ENCODE measurements at places on chromosomes 5 and 9. TPM values are rescaled to one million over a fixed set of nuclear protein-coding genes. Genes with fewer than 3 reads are reported as not detected.
A peak's percentile ranks its signal among the peaks of the same experiment; 100 is the strongest.

SLC6A18 gene
- not detected for total RNA-seq

TSSK1B gene
- total RNA-seq: not detected

NR5A1 gene
- total RNA-seq: not detected

SH3RF2 gene
- 2.2 TPM for total RNA-seq

CCDC112 gene
- total RNA-seq: 6.8 TPM

SLC6A19 gene
- 0.09 TPM for total RNA-seq

PCDHB11 gene
- total RNA-seq: 2.6 TPM

SOX30 gene
- not detected for total RNA-seq

ANKRD31 gene
- total RNA-seq: 0.14 TPM

LCNL1 gene
- 1.4 TPM for total RNA-seq

FGF1 gene
- total RNA-seq: 2.1 TPM

CDKN2B gene
- total RNA-seq: 7.0 TPM

RPP25L gene
- 22.4 TPM for total RNA-seq

DNA sequence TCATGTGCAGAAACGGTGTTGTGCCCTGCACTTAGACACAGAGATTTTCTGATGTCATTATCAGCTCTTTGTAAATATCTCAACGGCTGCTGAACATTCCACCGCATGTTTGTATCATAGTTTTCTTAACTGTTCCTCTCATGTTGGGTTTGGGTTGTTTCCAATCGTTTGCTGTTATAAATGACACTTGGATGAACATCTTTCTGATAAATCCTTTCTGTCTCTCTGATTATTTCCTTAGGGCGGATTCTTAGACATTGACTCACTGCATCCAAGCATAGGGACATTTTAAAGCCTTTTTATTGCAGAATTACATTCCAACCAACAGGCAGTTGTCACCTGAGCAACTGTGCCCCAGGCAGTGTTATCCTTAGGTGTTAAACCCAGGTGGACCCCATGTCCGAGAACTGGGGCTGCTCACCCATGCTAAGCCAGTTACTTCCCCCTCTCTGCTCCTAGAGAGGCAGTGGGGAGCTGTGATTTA, 28.5 kb downstream of the COL5A1 start:
- DNase-seq: no peak

DNA sequence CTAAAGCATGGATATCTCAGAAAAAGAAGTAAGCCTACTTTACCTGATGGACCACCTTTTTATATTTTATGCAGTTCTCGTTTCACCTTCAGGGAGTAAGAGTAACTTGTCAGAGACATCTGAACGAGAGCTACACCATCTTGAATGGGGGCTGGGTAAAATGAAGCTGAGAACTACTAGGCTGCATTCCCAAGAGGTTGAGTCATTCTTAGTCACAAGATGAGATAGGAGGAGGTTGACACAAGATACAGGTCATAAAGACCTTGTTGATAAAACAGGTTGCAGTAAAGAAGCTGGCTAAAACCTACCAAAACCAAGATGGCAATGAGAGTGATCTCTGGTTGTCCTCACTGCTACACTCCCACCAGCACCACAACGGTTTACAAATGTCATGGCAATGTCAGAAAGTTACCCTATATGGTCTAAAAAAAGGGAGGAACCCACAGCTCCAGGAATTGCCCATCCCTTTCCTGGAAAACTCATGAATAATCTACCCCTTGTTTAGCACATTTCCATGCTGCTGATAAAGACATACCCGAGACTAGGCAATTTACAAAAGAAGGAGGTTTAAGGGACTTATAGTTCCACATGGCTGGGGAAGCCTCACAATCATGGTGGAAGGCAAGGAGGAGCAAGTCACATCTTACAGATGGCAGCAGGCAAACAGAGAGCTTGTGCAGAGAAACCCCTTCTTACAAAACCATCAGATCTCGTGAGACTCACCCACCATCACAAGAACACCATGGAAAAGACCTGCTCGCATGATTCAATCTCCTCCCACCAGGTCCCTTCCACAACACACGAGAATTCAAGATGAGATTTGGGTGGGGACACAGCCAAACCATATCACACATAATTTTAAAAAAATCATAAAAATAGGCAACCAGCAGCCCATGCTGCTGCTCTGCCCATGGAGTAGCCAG, 62.5 kb downstream of the GIN1 start:
- peak; percentile 49 for DNase-seq

DNA sequence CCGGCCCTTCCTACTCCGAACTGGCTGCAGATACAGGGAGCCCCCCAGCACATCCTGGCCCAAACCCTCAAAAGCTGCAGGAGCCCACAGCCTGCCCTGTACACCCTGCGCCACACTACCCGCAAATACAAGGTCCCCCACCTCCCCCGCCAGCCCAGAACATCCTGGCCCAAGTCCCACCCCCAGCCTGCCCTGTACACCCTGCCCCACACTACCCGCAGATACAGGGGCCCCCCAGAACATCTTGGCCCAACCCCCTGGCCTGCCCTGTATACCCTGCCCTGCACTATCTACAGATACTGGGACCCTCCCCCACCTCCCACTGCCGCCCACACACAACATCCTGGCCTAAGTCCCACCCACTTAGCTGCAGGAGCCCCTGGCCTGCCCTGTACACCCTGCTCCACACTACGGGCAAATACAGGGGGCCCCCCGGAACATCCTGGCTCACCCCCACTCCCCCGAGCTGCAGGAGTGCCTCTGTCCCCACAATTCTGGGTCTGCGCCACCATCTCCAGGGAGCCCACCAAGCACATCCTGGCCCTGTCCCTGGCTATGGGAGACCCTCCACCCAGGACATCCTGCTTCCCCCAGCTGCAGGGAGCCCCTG, 8.3 kb downstream of the LPCAT1 start:
- DNase-seq: peak; percentile 67

DNA sequence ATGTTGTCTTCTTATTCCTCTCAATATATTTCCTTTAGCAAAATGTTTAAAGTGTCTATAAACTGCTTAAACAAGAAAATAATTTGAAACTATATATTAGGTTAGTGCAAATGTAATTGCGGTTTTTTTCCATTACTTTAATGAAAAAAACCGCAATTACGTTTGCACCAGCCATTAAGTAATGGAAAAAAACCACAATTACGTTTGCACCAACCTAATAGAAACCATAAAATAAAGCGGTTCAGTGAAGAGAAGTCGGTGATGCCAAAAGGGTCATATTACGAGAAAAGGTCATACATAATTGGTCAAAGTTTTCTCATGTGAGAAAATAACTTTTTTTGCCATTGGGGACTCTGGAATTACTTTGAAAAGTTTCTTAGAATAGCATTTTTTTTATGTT, 385.6 kb upstream of the ST8SIA4 start:
- DNase-seq: no peak

DNA sequence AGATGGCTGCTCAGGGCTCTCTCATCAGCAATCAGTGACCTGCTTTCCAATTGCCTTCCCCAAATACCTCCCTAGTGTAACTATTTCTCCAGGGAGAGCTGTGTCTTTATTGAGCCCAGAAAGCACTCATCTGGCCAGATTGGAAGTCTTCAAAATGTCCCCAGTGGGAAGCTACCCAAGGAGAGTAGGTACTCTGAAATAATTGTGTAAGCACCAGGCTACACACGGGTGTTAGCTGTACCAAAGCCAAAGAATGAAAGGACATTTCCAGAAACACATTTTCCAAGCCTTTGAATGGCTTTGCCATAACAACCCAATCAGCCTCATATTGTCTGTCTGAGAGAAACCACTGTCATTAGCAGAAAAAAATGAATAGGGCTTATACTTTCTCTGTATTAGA, 318.8 kb downstream of the FAM170A start:
- no peak for DNase-seq

DNA sequence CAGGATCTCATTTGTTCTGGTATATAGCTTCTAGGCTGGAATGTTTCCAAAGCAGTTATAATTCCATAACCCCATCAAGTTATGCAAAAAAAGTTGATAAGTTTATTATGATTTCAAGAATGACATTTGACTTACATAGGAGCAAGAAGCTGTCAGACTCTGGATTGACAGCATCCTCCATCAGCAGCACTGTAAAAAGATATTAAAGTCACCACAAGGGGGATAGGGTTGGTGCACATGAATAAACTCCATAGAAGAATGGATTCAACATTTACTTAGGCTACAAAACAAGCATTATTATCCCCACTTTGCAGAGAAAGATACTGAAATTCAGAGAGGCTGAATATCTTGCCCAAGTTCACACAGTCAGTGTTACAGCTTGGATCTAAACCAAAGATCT, 208.9 kb upstream of the SLC30A5 start:
- no peak for DNase-seq

GRCh38 chr9:83444110-83444509, 94.1 kb downstream of the FRMD3 start:
- no peak for DNase-seq

GRCh38 chr5:131221008-131221703, 42.7 kb upstream of the CDC42SE2 start:
- no peak for DNase-seq

- no peak for DNase-seq
Measured at GRCh38 chr5:168826246-168826725, 247.1 kb upstream of the PANK3 start.

- DNase-seq: peak; percentile 61
Measured at GRCh38 chr5:144598451-144599068, 427.9 kb downstream of the KCTD16 start.

DNA sequence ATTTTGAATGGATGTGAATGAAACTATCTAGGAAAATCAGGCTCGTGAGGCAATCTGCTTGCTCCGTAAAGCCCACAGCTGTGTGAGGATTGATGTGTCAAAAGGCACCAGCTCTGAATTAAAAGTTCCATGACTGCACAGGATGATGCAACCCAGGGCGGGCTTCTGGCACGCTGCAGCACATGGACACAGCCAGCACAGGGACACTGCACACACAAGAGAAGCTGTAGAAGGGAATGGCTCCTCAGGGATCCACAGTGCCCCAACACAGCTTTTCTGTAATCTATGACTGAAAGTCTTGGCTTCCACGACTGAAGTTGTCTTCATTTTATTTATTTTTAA, 151.0 kb downstream of the GCNT1 start:
- no peak for DNase-seq

DNA sequence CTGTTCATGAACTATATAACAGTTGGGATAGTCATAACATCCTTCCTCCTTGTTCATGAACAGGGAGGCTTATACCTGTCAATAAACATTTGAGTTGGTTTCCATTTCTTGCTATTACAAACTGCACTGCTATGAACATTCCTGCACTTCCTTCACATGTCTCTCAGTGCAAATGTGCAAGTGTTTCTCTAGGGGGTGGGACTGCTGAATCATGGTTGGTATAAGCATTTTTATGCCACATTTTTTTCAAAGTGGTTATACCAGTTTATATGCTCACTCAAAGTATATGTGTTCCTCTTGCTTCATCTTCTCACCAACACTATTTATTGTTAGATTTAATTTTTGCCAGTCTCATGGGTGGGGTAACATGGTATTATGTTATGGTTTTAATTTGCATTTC, 25.8 kb upstream of the TPD52L3 start:
- no peak for DNase-seq

DNA sequence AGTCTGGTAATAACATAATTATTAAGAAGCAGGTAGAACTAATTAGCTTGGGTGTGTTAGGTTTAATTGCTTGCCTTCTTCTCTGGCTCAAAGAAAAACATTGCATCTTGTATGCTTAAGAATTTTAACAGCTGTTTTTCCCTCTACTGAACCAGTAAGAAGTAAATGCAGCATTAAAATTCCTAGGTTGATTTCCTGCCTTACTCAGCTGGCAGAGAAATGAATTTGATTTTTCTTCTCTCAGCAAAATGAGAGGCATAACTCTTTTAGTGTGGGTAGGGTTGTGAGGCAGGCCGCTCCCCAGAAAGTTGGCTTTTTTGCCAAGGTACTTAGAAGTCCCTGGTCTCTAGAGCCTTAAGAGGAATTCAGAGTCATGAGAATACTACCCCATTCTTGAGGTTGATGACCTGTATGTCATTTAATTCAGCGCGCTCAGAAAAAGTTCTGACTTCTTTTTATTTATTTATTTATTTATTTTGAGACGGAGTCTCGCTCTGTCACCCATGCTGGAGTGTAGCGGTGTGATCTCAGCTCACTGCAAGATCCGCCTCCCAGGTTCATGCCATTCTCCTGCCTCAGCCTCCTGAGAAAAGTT, 302.6 kb downstream of the ARHGEF28 start:
- DNase-seq: no peak

- no peak for DNase-seq
Measured at GRCh38 chr5:35073160-35073559, 25.4 kb upstream of the AGXT2 start.

DNA sequence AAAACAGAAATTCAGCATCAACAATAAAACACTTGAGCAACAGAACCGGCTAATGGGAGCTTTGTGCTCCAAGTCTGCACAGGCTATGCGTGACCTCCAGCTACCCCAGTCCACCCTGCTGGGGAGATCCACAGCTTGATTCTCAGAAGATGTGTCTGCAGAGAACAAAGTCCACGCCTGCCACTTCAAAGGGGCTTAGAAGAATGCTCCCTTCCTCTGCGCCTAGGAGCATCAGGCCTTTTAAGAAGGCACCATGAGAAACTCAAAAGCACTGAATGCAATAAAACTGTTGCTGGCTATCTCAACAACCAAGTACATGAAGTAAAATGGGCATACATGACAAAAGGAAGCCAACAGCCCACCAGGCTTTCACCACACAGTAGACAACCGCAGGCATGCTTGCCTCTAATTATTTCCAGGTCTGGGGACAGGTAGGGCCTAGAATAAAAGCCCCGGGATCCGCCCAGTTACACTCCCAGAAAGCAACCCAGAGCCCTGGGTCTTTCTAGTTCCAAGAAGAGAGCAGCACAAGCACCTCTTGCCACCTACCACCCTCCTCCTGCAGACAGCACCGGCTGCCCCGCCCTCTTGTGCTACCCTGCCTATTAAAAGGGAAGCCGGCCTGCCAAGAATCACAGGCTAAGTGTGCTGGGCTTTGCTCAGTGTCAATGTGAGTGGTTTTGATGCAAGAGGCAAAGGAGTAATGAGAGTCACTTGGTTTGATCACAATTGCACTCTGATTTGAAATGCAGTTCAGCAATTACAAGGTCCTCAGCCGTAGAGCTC, 123.2 kb downstream of the SPOCK1 start:
- peak; percentile 67 for DNase-seq

DNA sequence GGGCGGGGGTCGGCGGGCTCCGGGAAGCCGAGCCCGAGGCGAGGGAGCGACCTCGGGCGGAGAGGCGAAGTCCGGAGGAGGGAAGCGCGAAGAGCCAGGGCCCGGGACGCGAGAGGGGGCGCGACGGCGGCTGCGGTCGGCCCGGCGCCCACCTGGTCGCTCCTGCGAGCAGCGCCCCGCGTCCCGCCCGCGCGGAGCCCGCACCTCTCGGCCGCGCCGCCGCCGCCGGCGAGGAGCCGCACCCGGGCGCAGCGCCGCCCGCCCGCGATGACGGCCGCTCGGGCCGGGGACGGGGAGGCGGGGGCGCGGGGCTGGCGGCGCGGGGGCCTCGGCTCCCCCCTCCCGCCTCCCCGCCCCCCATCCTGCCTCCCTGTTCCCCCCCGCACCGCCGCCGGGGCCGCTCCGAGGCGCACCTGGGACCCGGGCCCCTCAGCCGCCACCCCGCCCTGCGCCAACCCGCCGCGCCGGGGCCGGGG, 2.6 kb downstream of the NR5A1 start:
- DNase-seq: no peak

GRCh38 chr9:115386963-115387770, 269.2 kb upstream of the TNC start:
- DNase-seq: no peak

- DNase-seq: no peak
Measured at GRCh38 chr5:27473307-27474046, 435.1 kb upstream of the CDH9 start.
